T-helper 17 cell (primary cell): ENCODE measurements at places on chromosomes 13 and 19. TPM values are rescaled to one million over a fixed set of nuclear protein-coding genes. Genes with fewer than 3 reads are reported as not detected.
A peak's percentile ranks its signal among the peaks of the same experiment; 100 is the strongest.

Gene NRTN
- 0.35 TPM for total RNA-seq

Gene SYNGR4
- total RNA-seq, result not detected

- H3K27ac ChIP-seq, result peak overlapping the region; percentile 96
- H3K36me3 ChIP-seq, result peaks cover 3% of the 10 kb centered on the region
- no peak for DNase-seq
These were observed 276.0 kb downstream of the FOXO1 start for GRCh38 chr13:40390401-40390916.

- peaks cover 14% of the 10 kb centered on the region for H3K27me3 ChIP-seq
- H3K27ac ChIP-seq, result no peak overlapping the region
- DNase-seq, result peak; percentile 46
These were observed 15.3 kb upstream of the MAP1S start for GRCh38 chr19:17703824-17704463.

DNA sequence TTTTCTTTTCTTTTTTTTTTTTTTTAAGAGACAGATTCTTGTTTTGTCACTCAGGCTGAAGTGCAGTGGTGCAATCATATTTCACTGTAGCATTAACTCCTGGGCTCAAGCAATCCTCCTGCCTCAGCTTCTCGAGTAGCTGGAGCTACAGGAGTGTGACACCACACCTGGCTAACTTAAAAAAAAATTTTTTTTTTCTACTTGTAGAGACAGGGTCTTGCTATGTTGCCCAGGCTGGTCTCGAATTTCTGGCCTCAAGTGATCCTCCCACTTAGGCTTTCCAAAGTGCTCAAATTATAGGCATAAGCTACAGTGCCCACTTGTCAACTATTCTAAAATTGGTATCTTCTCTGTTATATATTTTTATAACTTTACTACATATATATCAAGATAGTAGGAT, 6.6 kb downstream of the ELF1 start:
- H3K27ac ChIP-seq, result peak overlapping the region; percentile 53
- no peak for DNase-seq
- no peak overlapping the region for H3K4me3 ChIP-seq
- no peaks in the 10 kb centered on the region for H3K27me3 ChIP-seq
- H3K36me3 ChIP-seq, result peaks cover 2% of the 10 kb centered on the region
- H3K4me1 ChIP-seq, result peaks cover 46% of the 10 kb centered on the region

GRCh38 chr13:40221460-40222201, 444.8 kb downstream of the FOXO1 start:
- peak; percentile 27 for DNase-seq
- H3K27me3 ChIP-seq, result no peaks in the 10 kb centered on the region
- peak overlapping the region; percentile 78 for H3K4me3 ChIP-seq

Gene SHISA7
- not detected for total RNA-seq

Gene IFT88
- 7.0 TPM for total RNA-seq

Gene LILRB4
- 1.9 TPM for total RNA-seq

DNA sequence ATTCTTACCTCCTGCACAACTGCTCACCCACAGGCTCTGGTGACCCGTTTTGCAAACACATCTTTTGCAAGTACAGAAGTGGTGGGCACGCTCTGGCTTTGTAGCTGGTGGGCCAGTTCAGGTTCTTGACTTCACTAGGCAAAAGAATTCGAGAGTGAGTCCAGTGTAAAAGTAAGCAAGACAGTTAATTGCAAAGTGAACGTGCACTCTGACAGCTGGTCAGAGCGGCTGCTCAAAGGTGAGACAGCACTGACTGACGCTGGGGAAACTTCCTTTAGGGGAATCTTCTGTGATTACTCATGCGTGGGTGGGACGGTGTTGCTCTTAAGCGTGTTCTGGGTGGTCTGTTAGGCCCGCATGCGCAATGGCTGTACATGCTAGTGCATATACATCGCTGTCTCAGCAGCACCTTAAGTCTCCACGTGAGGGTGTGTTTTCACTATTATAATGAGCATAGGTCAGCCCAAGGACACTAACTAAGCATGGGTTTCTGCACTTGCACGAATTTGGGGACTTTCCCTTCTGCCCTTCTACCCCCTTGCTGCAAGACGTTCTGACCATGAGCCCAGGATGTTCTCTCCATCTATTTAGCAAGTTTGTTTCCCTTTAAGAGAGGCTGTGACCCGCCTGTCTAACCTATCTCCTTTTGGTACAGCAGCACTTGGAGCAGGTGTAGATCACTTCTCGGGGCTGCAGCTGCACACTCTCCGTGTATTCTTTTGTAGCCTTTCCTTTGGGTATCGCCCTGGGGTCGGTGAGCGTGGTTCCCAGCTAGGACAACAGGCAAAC, 30.2 kb upstream of the CD33 start:
- H3K27ac ChIP-seq, result no peak overlapping the region
- H3K36me3 ChIP-seq, result no peaks in the 10 kb centered on the region
- no peak for DNase-seq

DNA sequence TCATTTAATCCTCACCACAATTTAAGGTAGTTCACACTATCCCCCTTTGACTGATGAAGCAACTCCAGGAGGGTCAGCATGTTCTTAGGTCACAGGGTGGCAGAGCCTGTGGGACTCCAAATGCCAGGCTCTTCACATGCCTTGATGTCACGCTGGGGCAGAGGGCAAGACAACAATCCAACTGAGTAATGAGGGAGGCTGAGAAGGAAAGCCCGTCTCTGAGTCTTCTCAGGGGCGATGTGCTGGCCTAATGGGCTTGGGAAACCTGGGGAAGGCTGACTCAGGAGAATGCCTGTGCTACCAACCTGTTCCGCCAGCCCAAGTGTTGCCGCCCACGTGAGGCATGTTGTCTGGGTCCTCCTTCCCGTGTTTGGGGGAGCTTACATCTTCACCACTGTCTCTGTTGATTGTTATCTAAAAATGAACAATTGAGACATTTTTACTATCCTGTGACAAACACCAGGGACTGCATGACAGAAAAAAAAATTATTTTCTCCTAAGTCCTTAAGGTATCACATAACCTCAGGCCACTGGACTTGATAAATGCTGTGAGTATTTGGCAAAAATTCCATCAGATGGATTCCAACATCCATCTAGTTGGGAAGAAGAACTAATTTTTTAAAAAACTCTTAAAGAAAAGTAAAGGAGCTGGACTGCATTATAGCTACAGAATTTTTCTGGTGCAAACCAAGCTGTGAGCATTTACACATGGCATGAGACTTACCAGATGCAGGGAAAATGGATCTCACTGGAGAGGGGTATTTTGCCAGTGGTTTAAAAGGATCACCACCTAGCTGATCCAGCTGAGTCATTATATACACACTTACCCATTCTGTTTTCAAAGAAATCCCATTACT, 157.5 kb downstream of the RGCC start:
- no peak overlapping the region for H3K27ac ChIP-seq
- no peaks in the 10 kb centered on the region for H3K27me3 ChIP-seq
- H3K4me1 ChIP-seq, result no peaks in the 10 kb centered on the region
- no peak overlapping the region for H3K4me3 ChIP-seq

DNA sequence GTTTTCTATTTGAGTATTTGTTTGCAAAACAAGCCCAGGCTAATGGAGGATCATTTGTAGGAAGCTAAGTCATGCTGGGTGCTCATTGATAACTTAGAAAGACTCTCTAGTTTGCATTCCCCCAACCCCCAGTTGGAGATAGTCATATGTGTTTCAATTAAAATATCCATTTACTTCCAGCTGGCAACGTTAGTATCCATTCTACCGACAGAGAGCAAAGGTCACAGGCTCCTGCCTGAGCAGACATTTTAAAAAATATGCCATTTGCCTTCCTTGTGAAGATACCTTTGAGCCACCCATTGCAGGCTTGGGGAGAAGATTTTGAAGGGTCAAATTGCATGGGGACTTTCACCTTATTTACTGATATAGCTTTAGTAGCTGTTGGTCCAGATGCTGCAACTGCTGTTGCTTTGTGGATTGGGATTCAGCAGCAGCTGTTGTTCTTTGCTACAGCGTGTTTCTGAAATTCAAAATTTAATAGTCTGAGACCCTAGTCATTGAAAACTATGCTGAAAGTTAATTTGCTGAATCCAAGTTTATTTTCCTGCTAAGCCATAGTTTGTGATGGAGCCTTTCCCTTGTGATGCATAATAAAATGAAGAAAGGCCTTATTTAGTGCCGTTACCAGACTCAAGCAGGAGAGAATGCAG, 335.1 kb downstream of the GPC6 start:
- no peaks in the 10 kb centered on the region for H3K27me3 ChIP-seq
- H3K36me3 ChIP-seq, result no peaks in the 10 kb centered on the region
- DNase-seq, result no peak
- H3K4me3 ChIP-seq, result no peak overlapping the region
- H3K4me1 ChIP-seq, result no peaks in the 10 kb centered on the region
- H3K27ac ChIP-seq, result no peak overlapping the region

Gene APOC1
- not detected for total RNA-seq

Gene ZSCAN4
- total RNA-seq, result not detected

DNA sequence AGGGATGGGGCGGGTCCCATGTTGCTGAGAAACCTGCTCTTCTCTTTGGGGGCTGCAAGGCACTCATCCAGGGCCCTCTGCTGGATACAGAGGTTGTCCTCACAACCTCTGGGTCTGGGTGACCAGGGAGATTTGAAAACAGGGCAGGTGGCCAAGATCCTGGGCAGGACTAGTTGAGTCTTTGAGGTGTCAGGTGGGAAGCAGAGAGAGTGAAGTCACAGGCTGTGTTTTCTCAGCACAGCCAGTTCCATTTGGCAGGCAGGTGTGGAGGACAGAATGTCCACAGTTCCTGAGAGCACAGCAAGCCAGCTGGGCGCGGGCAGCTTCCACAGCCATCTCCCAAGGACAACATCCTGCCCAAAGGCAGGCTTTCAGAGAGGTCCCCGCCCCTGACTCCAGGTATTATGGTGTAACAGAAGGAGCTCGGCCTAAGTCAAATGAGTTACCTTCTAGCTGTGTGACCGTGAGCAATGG, 118.8 kb downstream of the NUFIP1 start:
- H3K4me3 ChIP-seq, result no peak overlapping the region
- H3K36me3 ChIP-seq, result no peaks in the 10 kb centered on the region
- no peak for DNase-seq

- no peaks in the 10 kb centered on the region for H3K36me3 ChIP-seq
- no peak overlapping the region for H3K4me3 ChIP-seq
- no peak for DNase-seq
- no peaks in the 10 kb centered on the region for H3K4me1 ChIP-seq
- H3K27ac ChIP-seq, result no peak overlapping the region
- H3K27me3 ChIP-seq, result no peaks in the 10 kb centered on the region
These were observed 716.2 kb upstream of the GPC6 start for GRCh38 chr13:92510416-92510815.

Gene CEACAM19
- 0.39 TPM for total RNA-seq

GRCh38 chr19:49887037-49887664, 9.5 kb downstream of the IL4I1 start:
- peaks cover 2% of the 10 kb centered on the region for H3K36me3 ChIP-seq
- peaks cover 13% of the 10 kb centered on the region for H3K4me1 ChIP-seq
- no peaks in the 10 kb centered on the region for H3K27me3 ChIP-seq
- H3K27ac ChIP-seq, result peak overlapping the region; percentile 100

DNA sequence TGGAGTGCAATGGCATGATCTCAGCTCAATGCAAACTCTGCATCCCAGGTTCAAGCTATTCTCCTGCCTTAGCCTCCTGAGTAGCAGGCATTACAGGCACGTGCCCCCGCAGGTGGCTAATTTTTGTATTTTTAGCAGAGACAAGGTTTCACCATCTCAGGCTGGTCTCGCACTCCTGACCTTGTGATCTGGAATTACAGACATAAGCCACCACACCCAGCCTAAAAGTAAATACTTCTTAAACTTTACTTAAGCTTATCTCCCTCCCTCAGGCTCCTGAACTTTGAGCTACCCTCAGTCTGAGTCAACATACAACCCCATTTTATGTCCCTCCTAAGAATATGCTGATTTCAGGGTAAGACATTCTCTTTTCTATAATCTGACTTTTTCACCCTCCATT, 66.1 kb downstream of the ZNF486 start:
- DNase-seq, result no peak
- H3K4me3 ChIP-seq, result no peak overlapping the region
- H3K27ac ChIP-seq, result no peak overlapping the region
- peaks cover 5% of the 10 kb centered on the region for H3K4me1 ChIP-seq
- no peaks in the 10 kb centered on the region for H3K36me3 ChIP-seq
- no peaks in the 10 kb centered on the region for H3K27me3 ChIP-seq

DNA sequence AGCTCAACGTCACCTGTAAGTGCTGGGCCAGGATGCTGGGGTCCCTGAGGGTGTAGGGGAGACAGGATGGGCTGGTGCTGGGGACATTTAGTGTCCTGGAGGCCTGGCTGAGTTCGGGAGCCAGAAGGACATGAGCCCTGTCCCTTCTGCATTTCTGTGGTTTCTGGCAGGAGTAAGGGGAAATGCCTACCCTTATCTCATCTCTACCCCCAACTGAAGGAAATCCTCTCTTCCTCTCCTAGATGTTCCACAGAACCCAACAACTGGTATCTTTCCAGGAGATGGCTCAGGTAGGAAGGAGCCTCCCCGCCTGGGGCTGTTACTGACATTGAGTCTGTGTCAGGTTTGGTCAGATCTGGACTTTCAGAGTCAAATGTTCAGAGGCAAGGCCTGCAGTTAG, 1.2 kb downstream of the CD33 start:
- peaks cover 4% of the 10 kb centered on the region for H3K4me1 ChIP-seq
- H3K27me3 ChIP-seq, result peaks cover 79% of the 10 kb centered on the region

Gene ZNF709
- 1.5 TPM for total RNA-seq

- no peaks in the 10 kb centered on the region for H3K27me3 ChIP-seq
- peak within 1 kb of the TSS; percentile 71 for H3K4me3 ChIP-seq
- no peak within 1 kb of the TSS for H3K27ac ChIP-seq
- H3K36me3 ChIP-seq, result peaks cover 6% of the 10 kb centered on the region
- H3K4me1 ChIP-seq, result peaks cover 18% of the 10 kb centered on the region
These were observed at the start of gene CRB3 for GRCh38 chr19:6464070-6464873. CRB3 (plus strand) TSS chr19:6464271; CDS start chr19:6464702, 431 bp downstream.

DNA sequence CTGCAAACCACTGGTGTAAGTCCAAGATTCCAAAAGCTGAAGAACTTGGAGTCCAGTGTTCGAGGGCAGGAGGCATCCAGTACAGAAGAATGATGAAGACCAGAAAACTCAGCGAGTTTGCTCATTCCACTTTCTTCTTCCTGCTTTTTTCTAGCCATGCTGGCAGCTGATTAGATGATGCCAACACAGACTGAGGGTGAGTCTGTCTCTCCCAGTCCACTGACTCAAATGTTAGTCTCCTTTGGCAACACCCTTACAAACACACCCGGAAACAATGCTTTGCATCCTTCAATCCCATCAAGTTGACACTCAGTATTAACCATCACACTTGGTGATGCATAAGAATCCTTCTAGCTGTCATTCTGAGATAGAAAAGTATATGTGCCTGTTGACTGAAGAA, 1504.6 kb downstream of the EFNB2 start:
- DNase-seq, result no peak
- H3K4me3 ChIP-seq, result no peak overlapping the region
- no peaks in the 10 kb centered on the region for H3K36me3 ChIP-seq
- H3K4me1 ChIP-seq, result no peaks in the 10 kb centered on the region
- no peaks in the 10 kb centered on the region for H3K27me3 ChIP-seq
- no peak overlapping the region for H3K27ac ChIP-seq

GRCh38 chr13:67075239-67075638, 154.9 kb downstream of the PCDH9 start:
- no peak overlapping the region for H3K27ac ChIP-seq
- no peaks in the 10 kb centered on the region for H3K36me3 ChIP-seq
